ENCODE measurements at places on chromosomes 3 and 15. TPM values are rescaled to one million over a fixed set of nuclear protein-coding genes. Genes with fewer than 3 reads are reported as not detected.

The GPD1L gene
- total RNA-seq = 69.7 TPM

The SLC7A14 gene
- 30.2 TPM for total RNA-seq

The GALNT15 gene
- total RNA-seq = 62.7 TPM

The SHC4 gene
- total RNA-seq = 4.9 TPM

The STRIT1 gene
- not detected for total RNA-seq

The C2CD4A gene
- total RNA-seq = not detected

DNA sequence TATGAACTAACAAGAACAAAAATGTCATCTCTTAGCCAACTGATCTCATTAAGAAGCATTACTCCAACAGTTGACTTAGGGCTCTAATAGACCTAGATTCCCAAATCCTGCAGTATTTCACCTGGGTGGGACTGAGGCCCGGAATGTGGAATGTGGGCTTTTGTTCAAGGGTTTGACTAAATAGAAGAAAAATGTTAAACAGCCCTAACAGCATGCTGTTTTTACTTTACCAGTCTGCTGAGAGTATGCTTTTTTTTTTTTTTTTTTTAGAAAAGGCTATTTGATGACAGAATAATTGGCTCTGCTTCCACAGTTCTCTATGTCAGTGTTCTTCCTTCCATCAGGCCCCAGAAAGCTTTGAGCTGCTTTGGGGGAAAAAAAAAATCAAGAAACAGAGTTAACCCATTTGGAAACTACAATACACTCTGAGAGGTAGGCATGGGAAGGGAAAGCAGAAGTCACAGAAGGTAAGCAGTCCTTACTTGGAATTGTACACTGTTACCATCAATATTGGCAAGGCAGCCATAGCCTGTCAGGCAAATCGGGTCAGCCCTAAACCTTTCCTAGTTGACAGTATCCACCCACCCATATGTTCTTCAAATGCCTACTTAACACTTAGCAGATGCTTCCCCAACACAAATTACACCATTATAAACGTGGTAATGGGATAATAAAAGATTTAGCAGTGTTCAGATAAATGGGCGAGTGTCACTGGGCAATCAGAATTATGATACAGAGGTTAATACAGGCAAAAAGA is 224.2 kb downstream of the CNTN3 start:
- DNase-seq = no peak

DNA sequence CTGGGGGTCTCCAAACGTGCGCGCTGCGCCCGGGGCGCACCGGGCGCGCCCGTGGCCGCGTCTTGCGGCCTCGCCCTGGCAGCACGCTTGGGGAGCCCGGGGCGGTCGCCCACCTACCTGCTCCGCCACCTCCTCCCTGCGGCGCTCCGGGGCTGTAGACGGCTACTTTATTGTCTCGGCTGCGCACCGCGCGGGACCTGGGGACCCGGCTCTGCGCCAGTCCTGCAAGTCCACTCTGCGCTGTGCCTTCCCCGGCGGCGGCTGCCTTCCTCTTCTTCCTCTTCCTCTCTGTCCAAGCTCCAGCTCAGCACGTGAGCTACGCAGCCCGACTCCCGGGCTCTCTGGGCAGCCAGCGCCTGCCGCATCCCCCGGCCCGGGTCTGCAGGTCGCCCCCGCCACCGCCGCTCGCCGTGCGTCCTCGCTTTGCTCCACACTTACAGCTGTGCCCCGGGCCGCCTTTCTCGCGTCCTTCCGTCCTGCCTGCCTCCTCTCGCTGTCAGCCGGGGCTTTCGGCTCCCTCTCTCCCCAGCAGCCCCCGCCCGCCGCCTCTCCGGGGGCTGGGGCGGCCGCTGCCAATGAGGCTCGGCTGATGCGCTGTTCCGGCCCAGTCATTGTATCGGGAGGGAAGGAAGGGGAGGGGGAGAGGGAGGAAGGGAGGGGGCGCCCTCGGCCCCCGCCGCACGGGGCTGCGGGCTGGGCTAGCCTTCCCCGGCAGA is 156.4 kb upstream of the FRMD4B start:
- peak; percentile 81 for DNase-seq

DNA sequence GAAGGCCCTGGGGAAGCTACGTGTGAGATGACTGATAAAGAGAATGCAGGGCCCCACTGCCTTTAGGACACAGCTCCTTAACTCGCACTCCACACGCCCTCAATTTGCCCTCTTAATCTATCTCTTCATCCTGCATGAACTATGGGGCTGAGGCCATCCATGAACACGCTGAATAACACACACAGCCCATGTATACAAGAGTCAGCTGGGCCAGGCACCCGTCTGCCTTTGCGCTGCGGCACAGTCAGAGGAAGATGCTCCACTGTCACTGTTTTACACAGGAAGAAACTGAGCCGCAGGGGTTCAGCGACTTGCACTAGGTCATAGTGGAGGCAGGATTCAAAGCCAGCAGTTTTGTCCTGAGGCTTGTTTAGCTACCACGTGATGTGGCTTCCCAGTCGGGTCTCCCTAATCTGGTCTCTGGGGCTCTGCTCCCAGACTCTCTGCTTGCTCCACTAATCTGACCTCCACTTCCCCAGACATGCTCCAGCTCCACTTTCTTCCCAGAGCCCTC is 43.9 kb downstream of the TLE3 start:
- DNase-seq = peak; percentile 22

DNA sequence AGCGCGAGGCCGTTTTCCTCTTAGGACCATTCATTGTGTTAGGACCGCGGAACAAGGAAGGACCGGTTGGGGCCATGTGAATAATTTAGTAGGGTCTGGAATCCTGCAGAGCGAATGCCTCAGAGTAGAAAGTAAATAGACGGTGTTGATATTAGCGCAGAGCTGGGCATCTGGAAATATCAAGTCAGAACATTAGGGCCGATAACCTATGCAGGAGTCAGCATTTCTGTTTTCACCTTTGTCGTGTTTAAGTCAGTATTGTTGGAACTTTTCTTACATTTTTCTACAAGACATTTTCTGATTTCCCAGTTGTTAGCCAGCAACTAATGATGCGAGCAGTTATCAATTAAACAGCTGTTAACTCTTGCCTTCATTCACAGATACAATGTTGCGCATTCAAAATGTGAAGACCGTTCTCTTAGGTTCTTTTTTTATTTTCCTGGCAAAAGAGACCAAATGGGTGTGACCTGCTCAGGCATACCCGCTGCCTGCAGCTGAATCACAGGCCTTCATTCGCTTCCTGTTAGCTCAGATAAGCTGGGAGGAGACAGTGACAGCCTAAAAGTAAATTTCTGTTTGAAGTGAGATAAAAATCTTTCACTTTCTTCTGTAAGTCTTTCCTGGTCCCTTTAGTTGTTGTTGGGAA is 966 bp upstream of the PKM start:
- no peak for DNase-seq

DNA sequence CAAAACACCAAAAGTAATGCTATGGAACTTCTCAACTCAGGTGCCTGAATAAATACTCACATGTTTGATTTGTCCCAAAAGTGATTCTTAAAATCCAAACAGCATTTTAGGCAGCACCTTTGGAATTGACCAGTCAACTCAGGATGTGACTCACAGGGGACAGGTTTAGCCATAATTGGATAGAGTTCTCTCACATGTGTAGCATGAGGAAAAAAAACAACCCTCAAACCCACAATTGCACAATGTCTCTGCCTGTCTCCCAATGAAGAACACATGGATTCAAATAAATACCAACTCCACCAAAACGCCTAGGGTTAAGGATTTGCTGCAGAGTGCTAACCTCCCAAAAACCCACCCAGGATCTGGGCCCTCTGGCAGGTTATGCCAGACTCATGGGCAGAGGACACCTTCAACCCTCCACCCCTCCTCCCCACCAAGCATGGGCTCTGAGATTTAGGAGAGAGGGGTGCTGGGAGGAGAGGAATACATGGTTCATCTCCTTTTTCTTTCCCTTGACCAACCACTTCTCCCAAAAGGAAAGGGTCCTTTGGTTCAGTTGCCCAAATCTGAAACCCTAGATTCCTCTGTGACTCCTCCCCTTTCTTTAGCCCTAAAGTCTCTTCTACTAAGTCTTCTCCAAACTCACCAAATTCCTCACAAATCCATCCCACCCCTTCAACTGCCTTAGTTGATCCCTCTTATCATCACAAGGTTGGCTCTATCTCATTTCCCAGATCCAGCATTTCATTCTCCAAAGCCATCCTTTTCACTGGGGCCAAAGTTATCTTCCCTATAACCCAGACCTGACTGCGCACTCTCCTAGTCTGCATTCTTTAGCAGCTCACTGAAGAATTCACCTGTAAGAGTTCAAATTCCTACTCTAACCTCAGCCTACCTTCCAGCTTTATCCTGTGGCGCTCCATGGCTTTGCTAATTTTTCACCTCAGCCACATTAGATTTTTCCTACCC is 7.7 kb downstream of the RYK start:
- DNase-seq = no peak

GRCh38 chr3:120353463-120353862 is 4.3 kb upstream of the LRRC58 start:
- DNase-seq = no peak

DNA sequence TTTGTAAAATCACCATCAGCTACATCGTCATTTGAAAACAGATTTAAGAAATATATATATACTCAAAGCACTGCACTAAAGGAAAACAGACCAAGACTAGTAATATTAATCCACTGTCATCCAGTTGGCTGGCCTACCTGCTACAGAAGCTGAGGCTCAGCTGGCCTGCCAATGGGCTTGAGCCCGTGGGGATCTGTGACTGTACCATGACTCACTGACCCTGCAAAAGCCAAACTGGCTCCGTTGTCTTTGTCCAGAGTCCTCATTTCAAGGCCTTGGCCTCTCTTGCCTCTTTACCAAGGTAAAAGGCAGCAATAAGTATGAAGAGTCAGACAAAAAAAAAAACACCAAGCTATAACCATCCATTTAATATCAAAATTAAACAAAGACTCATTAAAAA is 463.5 kb upstream of the RASGRP1 start:
- no peak for DNase-seq

GRCh38 chr3:46013316-46014094 is 13.8 kb downstream of the XCR1 start:
- DNase-seq = no peak

DNA sequence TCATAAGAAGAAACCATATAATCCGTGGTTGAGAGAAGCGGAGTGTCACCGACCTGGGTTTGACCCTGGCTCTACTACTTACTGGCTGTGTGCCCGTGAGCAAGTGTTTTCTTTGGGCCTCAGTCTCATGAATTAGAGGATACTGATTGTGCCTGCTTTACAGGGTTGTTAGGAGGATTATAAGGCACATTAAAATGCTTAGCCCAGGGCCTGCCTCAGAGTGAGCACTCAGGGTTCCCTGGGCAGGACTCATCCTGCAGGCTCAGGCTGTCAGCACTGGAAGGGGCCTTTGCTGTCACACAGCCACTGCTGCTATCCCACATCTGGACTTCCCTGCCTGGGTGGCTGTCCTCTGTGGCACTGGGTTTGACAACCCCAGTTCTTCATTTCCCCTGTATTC is 4.7 kb downstream of the PLA2G4F start:
- no peak for DNase-seq

Measured in dorsolateral prefrontal cortex (tissue), 122 donors.